ENCODE measurements at places on chromosomes 6 and 20. TPM values are rescaled to one million over a fixed set of nuclear protein-coding genes. Genes with fewer than 3 reads are reported as not detected.

DNA sequence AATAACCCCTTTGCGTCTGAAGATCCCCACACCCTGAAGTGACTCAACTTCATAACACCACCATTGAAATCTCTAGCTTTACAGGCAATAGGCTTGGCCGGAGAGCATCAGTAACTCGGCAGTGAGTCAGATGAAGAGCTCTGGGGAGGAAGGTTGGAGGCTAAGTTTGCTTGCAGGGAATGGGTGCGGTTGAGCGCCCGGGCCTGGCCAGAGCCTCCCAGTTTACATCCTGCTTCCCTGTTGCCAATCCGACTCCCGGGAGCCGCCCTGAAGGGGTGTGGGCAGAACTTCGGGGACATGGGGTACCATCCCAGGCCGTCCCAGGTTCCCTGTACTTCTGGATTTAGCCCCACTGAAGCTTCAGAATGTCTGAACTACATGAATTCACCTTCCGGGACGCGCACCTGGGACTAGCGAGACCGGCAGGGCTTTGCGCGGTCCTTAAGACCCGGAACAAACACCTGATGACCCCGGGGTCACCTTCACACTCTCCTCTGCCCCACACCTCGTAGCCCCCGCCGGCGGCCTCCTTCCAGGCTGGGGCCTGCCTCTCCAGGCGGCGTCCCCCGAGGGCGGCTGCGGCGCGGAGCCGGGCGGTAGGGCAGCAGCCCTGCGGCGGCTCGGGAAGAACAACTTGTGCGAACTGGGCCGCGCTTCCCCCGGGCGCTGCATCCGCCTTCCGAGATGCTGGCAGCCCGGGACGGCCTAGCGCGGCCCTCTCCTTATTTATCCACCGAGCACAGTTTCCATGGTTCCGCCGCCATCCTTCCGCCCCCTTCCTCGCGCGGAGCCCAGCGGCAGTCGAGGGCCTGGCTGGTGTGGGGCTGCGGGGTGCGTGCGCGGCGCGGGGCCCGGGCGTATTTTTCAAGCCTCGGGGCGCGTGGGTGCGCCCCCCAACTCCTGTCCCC, 56.6 kb upstream of the RREB1 start:
- peak; percentile 90 for ATAC-seq

GRCh38 chr6:90249034-90249433, 47.6 kb downstream of the BACH2 start:
- no peak for ATAC-seq

GRCh38 chr20:32858189-32858588, 534 bp upstream of the EFCAB8 start:
- ATAC-seq: no peak

- ATAC-seq: no peak
These were observed 15.7 kb upstream of the SLC13A3 start for GRCh38 chr20:46666818-46667515.

- ATAC-seq: no peak
These were observed 328.9 kb downstream of the FARS2 start for GRCh38 chr6:5590187-5590586.

GRCh38 chr6:17097982-17098381, 3.9 kb upstream of the STMND1 start:
- ATAC-seq: no peak

The NKAIN2 gene
- total RNA-seq: not detected

The RSPO3 gene
- 1.4 TPM for total RNA-seq
